ENCODE measurements at places on chromosomes 12 and 14. TPM values are rescaled to one million over a fixed set of nuclear protein-coding genes. Genes with fewer than 3 reads are reported as not detected.

Gene PRH2
- total RNA-seq = not detected

Gene LRP1-AS
- not detected for total RNA-seq

GRCh38 chr12:50635364-50635763 is 128.5 kb upstream of the ATF1 start:
- H3K36me3 ChIP-seq = peaks cover 16% of the 10 kb centered on the region
- H3K27me3 ChIP-seq = no peaks in the 10 kb centered on the region
- peaks cover 46% of the 10 kb centered on the region for H3K4me1 ChIP-seq
- H3K4me3 ChIP-seq = no peak overlapping the region
- peak; percentile 18 for DNase-seq

GRCh38 chr12:3658327-3659163 is 94.4 kb downstream of the CRACR2A start:
- peaks cover 7% of the 10 kb centered on the region for H3K4me1 ChIP-seq
- H3K27ac ChIP-seq = no peak overlapping the region
- DNase-seq = peak; percentile 35
- no peaks in the 10 kb centered on the region for H3K27me3 ChIP-seq

Gene MEG3
- total RNA-seq = 22.0 TPM

DNA sequence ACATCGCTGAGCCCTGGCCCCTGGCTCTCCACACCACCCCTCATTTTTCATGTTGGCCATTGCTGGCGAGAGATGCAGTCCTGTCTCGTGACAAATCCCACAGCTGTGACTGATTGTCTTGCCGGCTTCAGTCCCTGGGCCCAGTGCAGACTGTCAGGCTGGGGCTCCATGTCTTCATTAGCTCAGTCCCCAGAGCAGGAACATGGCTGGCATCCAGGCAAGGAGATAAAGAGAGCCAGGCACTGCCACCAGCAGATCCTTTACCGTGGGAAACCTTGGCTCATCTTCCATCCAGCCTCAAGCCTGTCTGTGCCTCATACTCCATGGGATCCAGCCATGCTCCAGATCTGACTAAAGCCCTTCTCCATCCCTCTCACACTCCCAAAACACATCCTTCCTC is 284.7 kb upstream of the FKBP4 start:
- peak; percentile 42 for DNase-seq
- H3K36me3 ChIP-seq = no peaks in the 10 kb centered on the region
- no peak overlapping the region for H3K27ac ChIP-seq
- H3K4me3 ChIP-seq = no peak overlapping the region
- peaks cover 3% of the 10 kb centered on the region for H3K4me1 ChIP-seq

- no peaks in the 10 kb centered on the region for H3K27me3 ChIP-seq
- H3K4me1 ChIP-seq = no peaks in the 10 kb centered on the region
- no peak overlapping the region for H3K4me3 ChIP-seq
- H3K36me3 ChIP-seq = no peaks in the 10 kb centered on the region
These were observed 110.1 kb downstream of the EML5 start for GRCh38 chr14:88682495-88683114.

Gene ETFBKMT
- 8.7 TPM for total RNA-seq

DNA sequence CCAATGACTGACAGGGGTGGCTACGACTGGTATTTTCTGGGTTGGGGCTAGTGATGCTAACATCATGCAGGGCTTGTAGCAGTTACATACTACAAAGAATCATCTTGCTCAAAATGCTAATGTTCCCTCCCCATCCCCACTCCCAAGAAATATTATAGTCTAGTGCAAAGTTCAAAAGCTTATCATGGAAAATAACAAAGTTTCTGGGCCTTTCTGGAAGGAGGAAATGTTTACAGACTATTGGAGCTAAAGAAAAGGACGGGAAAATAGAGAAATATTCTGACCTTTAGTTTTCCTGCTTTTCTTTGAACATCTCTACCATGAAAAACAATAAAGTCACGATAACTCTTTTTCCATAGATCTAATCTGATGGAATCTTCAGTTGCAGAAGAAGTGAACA is 23.2 kb downstream of the GSG1 start:
- no peaks in the 10 kb centered on the region for H3K4me1 ChIP-seq
- H3K4me3 ChIP-seq = no peak overlapping the region
- H3K27ac ChIP-seq = no peak overlapping the region
- no peak for DNase-seq
- peaks cover 12% of the 10 kb centered on the region for H3K36me3 ChIP-seq

Gene ACSM4
- total RNA-seq = not detected

GRCh38 chr14:79136071-79137044 is 966.2 kb downstream of the NRXN3 start:
- H3K27me3 ChIP-seq = no peaks in the 10 kb centered on the region
- H3K36me3 ChIP-seq = no peaks in the 10 kb centered on the region
- no peak overlapping the region for H3K4me3 ChIP-seq
- no peak for DNase-seq

- DNase-seq = no peak
- H3K27ac ChIP-seq = no peak overlapping the region
- H3K4me3 ChIP-seq = no peak overlapping the region
- H3K27me3 ChIP-seq = no peaks in the 10 kb centered on the region
- H3K4me1 ChIP-seq = no peaks in the 10 kb centered on the region
These were observed 25.0 kb downstream of the VCPKMT start for GRCh38 chr14:50091240-50091913.

DNA sequence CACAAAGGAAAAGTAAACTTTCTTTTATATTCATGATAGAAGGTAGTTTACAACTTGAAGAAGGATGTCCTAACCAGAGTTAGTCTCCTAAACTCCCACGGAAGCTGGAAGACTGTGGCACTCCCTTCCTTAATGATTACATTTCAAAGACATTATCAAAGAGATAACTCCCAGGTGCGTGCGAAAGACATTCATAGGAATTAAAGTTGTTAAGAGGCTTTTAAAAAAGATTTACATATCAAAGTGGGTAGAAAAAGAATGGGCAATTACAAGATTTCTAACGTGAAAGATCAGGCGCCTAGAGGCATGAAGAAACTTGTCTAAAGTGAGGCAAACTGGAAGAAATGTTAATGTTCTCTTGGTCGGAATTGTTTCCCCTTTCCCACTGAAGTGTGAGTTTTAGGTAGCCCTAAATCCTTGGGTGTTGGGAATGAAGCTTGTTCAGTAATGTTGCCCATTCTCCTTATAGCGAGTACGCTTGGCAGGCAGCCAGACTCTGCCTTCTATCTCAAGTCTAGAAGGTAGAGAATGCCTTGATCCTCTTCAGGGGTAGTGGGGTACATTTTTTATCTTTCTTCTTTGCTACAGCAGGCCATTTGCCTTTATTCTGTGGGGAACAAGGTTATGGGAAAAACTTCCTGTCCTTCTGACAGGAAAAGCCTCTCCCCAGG is 642.0 kb downstream of the SLC6A15 start:
- no peaks in the 10 kb centered on the region for H3K36me3 ChIP-seq
- H3K4me1 ChIP-seq = no peaks in the 10 kb centered on the region
- H3K4me3 ChIP-seq = no peak overlapping the region
- H3K27ac ChIP-seq = no peak overlapping the region
- no peak for DNase-seq

DNA sequence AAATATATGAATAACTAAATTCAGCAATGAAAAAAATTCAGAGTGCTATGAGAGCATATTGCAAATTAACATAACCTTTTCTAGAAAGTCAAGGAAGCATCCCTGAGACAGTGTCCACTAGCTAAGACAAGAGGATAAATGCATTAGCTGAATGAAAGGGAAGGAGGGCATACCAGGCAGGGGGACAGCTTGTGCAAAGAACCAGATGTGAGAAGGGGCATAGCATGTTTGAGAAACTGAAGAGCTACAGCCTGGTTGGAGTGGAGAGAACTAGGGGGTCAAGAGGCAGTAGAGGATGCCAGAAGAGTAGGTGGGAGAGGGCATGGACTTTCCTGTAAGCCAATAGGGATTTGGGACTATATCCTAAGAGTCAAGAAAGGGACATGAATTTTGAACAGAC is 2.2 kb upstream of the GUCY2C start:
- H3K36me3 ChIP-seq = no peaks in the 10 kb centered on the region
- no peak overlapping the region for H3K27ac ChIP-seq
- no peak overlapping the region for H3K4me3 ChIP-seq
- H3K27me3 ChIP-seq = no peaks in the 10 kb centered on the region
- DNase-seq = no peak
- H3K4me1 ChIP-seq = no peaks in the 10 kb centered on the region

- no peak for DNase-seq
- no peaks in the 10 kb centered on the region for H3K36me3 ChIP-seq
- H3K4me1 ChIP-seq = no peaks in the 10 kb centered on the region
- no peaks in the 10 kb centered on the region for H3K27me3 ChIP-seq
These were observed 686.4 kb downstream of the GALC start for GRCh38 chr14:87306409-87307168.

GRCh38 chr12:108722463-108722862 is 8.9 kb downstream of the CORO1C start:
- H3K4me1 ChIP-seq = peaks cover 14% of the 10 kb centered on the region
- H3K27ac ChIP-seq = no peak overlapping the region
- no peak overlapping the region for H3K4me3 ChIP-seq
- no peak for DNase-seq
- no peaks in the 10 kb centered on the region for H3K27me3 ChIP-seq
- H3K36me3 ChIP-seq = peaks cover 5% of the 10 kb centered on the region

DNA sequence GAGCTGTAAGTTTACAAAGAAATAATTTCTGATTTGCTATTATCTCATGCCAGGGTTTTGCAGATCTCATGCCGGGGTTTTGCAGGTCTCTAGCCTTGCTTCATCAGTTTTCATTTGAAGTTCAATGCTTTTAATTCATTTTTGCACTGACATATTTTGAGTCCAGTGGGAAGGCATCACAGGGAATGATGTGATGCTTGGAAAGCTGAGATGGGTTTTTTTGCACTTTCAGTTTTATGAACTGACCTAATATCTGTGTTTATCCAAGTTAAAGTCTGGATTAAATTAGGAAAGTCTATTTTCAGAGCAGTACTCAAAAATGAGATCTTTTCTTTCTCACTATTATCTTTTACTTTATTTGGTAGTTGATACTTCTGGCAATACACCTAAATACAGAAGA is 23.6 kb upstream of the REP15 start:
- H3K4me1 ChIP-seq = no peaks in the 10 kb centered on the region
- no peak for DNase-seq
- peak overlapping the region; percentile 42 for H3K27ac ChIP-seq
- no peaks in the 10 kb centered on the region for H3K27me3 ChIP-seq

Gene KRT78
- total RNA-seq = not detected

DNA sequence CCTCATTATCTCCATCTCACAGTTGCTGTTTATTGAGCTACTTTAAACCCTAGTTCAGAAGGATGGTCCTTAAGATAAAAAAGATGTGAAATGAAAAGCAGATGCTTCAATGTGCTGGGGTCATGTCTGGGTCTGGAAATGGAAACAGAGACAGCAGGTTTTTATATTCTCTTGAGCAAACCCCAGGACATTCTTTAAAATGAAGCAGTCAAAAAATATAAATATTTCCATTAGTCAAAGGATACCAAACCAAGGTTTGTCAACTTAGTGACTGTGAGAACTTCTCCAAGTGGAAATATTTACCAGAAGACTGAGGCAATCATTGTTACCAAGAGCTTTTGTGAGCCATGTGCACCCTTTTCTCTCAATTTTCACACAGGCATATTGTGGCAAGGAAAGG is 102.5 kb upstream of the DIO2 start:
- no peaks in the 10 kb centered on the region for H3K4me1 ChIP-seq
- DNase-seq = no peak
- no peaks in the 10 kb centered on the region for H3K36me3 ChIP-seq
- no peak overlapping the region for H3K27ac ChIP-seq

Gene MSI1
- 3.5 TPM for total RNA-seq

DNA sequence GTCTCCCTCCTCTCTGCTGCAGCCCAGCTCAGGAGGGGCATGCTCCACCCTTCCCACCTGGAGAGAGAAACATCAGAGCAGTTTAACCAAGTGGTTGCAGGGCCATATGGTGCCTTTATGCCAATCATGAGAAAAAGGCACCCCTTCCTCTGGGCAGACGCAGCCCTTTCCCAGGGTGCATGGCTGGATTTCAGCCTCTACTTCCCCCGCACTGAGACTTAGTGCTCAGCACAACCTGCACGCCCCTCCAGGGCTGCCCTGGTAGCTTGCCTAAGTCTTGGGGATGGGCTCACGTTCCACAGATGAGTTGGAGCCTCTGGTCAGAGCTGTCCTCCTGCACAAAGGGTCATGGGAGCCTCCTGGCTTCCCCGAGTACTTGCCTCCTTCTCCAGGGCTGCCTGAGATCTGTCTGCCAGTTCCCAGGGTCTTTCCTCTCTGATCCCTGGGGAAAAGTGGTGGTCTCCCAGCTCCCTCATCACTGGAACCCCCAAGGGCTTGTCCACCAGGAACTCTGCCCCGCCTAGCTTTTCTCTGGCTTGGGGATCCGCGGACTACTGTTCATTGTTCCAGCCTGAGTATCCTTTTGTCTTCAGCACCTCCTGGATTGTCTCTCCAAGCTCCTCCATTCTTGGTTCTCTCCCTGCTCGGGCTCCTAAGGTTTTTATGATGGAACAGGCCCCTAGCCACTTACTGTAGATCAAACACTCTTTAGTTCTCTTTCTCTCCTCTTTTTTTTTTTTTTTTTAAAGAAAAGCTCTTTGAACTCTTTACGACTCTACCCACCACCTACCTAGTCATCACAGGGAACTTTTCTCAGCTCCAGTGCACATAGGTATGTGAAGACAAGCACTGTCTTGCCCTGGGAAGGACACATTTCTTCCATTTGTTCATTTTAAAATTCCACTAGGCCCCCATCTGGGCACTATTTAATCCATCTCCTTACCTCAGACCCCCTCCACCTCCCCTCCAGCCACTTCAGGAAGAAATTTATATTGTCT is 6.1 kb upstream of the KRT74 start:
- no peaks in the 10 kb centered on the region for H3K4me1 ChIP-seq
- H3K36me3 ChIP-seq = no peaks in the 10 kb centered on the region
- no peak overlapping the region for H3K4me3 ChIP-seq
- no peak overlapping the region for H3K27ac ChIP-seq
- peaks cover 10% of the 10 kb centered on the region for H3K27me3 ChIP-seq

Gene HOXC4
- total RNA-seq = not detected

DNA sequence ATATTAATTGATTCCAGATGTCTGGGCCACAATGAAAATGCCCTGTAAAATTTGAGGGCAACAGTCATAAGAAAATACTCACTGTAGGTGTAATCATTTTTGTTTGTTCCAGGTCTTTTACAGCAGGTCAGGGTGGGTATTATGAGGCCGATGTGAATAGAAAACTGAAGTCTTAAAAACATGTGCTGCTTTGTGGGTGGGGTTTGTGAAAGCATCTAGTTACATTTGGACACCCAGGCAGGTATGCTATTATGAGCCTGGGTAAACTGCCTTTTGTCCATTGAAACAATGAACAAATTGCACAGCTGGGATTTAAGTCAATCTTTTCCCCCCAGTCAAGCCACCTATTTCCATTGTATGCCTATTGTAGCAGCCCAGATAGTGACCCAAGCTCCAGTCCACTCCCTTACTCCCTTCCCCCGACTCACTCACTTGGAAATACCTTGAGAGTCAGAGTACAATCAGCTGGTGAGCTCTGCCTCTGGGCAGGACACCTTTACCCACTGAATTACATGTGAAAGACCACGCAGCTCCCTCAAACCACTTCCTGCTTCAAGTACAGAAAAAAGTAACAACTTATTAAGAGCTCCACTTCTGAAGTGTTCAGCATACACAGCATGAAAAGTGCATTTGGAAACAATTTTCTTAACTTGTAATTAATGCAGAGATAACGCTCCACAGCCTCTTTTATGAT is 1.8 kb downstream of the IGF1 start:
- peaks cover 9% of the 10 kb centered on the region for H3K27me3 ChIP-seq
- H3K36me3 ChIP-seq = no peaks in the 10 kb centered on the region
- H3K4me1 ChIP-seq = peaks cover 5% of the 10 kb centered on the region
- no peak for DNase-seq

Gene MUCL1
- total RNA-seq = not detected

- no peaks in the 10 kb centered on the region for H3K4me1 ChIP-seq
- DNase-seq = no peak
- H3K36me3 ChIP-seq = peaks cover 7% of the 10 kb centered on the region
- H3K27me3 ChIP-seq = no peaks in the 10 kb centered on the region
These were observed 38.5 kb downstream of the PPP2R5E start for GRCh38 chr14:63504648-63505047.

Gene RHEBL1
- 0.46 TPM for total RNA-seq

All from heart right ventricle (tissue), 16 donors.